ENCODE measurements at places on chromosomes 5 and 9.

DNA sequence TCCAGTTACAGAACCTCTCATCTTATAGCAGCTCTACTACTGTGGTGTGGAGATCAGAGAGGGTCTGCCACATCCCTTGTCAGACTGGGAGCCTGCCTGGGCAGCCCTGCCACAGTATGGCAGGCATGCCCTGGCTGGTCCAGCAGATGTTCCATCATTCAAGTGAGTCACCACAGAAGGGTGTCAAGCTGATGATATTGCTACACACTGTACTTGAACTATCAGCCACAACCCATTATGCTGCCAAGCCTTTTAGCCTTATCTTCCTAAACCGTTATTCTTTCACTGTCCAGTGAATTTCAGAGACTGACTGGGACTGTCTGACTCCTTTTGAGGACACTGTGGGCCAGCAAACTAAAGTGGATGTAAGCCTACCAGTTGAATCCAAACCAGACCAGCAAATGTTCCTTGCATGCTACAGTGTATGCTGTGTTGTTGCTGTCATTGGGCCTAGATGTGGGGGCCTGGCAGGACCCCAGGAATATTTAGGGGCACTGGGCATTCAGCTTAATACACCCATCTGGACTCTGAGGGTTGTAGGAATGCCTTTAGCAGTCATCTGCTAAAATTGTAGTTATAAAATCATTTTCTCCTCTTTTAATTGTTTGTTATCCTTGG is 202.6 kb downstream of the NR3C1 start:
- DNase-seq = peak; percentile 86

DNA sequence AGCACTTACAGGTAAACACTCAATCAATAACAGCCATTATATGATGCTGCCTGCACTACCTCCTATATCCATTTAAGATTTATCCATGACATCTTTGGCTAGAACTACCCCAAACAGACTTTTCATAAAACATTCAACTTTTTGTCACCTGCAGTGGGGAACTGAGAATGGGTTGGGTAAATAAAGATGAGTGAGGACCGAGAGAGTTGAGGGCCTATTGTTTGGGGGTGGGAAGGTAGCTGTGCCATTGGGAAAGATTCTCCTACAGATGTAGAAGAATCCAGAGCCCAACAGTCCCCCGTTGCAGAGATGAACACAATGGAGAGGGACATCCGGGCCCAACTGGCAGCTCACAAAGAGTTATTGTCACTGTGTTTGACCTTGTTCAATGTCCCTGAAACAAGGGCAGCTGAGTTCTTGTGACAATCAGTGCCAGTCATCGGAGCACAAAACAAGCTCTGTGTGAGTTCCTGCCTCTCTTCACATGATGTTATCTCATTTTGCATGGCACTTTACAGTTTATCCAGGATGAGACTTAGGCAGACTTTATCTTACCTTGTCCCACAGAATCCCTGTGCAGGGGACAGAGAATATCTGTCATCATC is 11.5 kb upstream of the SLC31A2 start:
- DNase-seq = no peak

- DNase-seq = no peak
Measured at GRCh38 chr5:158601118-158601517, 498.6 kb downstream of the EBF1 start.

DNA sequence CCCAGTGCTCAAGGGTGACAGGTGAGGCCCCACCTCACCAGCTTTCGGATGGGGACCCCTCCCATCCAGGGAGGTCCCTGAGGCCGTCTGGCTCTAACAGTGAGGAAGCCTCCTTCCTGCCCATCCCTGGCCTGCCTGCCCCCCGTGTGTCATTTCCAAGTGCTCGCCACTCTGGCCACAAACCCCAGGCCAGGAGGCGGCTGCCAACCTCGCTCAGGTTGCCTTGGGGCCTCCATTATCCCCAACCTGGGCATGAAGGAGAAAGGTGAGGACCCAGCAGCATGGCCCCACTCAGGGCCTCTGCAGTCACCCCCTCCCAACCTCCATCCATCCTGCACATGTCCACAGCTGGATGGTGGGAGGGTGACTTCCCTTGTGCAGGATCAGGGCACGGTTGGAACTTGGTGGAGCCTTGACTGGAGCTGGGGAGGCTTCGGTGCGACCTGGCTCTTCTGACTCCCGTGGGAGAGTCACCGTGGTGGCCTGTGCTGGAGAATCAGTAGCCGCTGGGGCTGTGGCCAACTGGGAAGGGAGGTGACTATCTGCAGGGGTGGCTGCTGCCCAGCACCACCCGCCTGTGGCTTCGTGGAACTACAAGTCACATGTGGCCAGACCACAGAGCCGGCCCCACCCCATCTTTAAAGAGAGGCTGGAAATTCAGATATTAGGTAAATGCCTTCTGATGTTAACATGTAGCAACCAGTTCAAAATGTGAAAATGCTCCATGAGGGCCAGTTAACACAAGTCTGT is 37.5 kb upstream of the GFPT2 start:
- no peak for DNase-seq

- no peak for DNase-seq
Measured at GRCh38 chr5:62982348-62982747, 403.7 kb downstream of the LRRC70 start.

- no peak for DNase-seq
Measured at GRCh38 chr5:39437467-39437866, 12.7 kb upstream of the DAB2 start.

DNA sequence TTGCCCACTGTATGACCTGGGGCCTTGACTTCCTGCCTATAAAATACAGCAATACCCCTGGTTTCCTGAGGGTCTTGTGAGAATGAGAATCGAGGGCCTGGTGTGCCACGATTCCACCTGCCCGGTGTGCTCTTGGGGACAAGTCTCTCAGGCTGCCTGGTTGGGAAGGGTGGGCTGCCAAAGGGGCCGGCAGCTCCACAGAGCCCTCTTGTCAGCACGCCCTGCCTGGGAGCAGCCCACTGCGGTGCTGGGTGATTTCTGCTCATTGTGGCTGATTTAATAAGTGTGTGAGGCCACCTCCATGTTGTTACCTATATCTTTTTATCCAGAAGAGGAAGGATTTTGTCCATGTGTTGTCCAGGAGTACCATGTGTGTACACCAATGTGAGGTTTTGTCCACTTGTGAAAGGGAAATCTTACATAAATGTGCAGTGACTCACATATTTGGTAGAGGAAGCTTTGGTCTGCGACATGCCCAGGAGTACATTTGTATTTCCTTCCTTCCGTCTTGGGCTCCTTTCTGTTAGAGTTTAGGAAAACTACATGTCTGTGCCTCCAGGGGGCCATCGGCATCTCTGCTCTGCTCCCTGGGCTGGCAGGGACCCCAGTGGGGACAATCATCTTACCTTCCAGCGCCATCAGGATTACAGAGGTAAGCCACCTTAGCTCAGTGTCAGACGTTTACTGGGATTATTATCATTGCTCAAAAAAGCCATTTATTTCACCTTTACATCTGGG is 108.6 kb downstream of the PHF2 start:
- DNase-seq = no peak

DNA sequence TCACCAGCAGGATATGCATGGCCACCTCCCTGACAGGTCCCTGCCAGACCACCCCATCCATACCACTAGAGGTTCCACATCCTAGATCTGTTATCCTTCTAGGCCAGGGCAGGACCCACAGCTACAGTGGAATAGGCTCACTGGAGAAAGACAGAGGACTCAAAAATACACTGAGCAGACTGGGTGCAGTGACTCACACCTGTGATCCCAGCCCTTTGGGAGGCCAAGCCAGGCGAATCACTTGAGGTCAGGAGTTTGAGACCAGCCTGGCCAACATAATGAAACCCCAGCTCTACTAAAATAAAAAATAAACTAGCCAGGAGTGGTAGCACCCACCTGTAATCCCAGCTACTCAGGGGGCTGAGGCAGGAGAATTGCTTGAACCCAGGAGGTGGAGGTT is 56.5 kb upstream of the TESK1 start:
- no peak for DNase-seq

Data from erythroblast (primary cell).